ENCODE measurements at places on chromosomes 6 and 20.
A peak's percentile ranks its signal among the peaks of the same experiment; 100 is the strongest.

DNA sequence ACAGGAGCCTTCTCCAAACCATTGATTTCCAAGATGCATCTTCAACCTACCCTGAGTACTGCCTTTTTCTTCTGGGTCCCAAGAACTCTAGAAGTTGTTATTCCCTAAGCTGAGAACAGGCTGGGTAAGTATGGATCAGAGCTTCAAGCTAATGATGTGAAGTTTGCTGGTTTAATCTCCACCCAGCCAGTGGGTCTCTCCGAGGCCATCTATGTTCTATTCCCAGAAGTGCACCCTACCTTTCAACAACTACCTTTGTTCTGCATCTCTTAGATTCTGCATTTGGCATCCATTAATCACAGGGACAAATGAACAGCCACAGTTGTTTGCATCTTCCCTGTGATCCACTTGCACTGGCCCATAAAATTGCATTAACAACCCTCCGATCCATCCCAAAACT is 246.2 kb downstream of the HIVEP2 start:
- DNase-seq = no peak

GRCh38 chr6:89145956-89146717 is at the start of gene PM20D2:
Gene PM20D2 (plus strand): TSS chr6:89146055. CDS start chr6:89146145, 90 bp downstream.
- peak; percentile 82 for DNase-seq

DNA sequence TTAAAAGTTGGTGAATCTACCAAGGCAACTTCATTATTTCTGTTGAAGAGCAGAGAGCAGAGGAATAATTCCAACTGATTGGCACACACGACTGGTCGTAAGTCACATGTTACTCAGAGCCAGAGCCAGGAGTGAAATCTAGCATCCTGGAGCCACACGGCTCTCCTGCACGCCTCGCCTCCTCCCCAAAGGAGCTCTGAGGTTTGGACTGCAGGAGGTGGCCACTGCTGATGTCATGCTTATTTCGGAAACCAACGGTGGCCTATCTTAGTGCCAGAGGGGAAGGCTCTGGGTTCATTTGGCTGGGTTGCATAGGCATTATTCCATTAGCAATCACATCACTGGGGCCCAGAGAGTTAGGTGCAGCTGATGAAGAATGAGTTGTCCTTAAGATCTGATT is 123.5 kb upstream of the RALGAPA2 start:
- DNase-seq = no peak

DNA sequence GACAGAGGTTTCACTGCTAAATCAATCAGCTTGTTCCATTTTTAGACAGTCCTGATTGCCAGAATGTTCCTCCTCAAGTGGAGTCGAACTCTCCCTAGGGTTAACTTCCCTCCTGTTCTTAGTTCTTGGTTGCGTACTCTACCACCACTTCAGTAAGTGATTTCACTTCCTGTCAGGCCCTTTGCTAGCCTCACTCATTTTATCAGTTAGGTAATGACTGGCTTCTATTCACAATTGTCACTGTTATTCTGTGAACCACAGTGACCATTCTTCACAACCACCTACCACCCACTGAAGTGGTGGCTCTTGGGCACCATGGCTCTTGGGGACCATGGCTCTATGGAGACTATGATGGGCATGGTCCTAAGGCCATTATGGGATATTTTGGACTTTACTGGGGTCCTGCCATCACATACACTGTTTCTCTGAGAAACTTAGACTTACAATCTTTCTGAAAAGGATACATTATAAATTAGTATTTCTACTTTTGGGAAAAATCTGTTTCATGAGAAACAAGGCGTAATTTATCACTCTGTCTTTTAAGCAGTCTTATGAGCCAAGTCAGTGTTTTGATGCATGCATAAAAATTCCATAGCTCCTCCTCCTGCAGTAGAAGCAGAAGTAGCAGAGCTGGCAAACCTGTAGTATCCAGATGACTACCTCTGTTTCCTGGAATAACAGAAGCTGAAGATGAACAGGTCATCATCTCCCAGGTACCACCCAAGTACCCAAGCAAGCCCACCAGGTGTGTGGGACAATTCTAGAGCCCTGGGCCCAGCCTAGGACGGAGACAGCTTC is 66.3 kb downstream of the ATXN1 start:
- peak; percentile 68 for DNase-seq

DNA sequence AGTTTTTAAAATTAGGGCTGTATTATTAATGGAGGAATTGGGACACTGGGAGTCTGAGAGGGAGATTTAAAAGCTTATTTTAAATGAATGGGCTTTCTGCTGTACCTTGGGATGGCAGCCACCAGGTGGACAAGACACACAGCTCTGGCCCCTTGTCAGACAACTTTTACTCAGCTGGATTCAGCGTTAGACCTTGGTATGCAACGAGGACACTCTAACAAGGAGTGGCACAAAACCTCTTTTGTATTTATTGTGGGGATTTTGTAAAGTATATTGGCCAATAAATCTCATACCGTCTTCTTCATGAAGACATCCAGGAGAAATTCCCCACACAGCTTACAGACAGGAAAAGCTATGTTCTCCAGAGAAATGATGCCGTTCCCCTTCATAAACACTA is 105.7 kb downstream of the LCA5 start:
- DNase-seq = peak; percentile 25

DNA sequence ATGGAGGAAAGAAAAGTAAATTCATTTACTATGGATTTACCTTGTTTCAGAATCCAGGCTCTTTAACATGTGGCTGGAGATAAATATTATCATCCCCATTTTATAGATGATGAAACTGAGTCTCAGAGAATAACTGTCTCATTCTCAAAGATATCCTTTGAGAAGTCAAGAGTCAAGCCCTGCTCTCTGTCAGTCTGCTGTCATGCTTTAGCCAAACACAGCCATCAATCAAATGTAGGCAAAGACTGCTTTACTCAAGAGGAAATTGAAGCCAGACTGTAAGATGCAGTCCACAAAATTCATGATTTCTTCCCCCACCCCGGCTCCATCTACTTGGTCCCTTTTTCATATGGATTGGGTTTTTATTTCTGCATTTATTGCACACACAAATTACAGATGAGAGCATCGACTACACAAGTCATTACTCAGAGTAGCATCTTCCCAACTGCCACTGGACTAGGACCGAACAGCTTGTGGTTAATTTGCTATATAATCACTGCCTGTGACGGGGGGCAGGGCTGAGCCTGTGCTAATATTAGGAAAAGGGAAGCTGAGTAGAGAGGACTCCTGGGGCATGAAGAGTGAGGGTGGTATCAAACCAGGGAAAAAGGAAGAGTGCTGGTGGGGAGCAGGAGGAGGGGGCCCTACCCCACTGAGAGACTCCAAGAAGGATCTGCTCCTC is 102.7 kb upstream of the TOP1 start:
- DNase-seq = no peak

DNA sequence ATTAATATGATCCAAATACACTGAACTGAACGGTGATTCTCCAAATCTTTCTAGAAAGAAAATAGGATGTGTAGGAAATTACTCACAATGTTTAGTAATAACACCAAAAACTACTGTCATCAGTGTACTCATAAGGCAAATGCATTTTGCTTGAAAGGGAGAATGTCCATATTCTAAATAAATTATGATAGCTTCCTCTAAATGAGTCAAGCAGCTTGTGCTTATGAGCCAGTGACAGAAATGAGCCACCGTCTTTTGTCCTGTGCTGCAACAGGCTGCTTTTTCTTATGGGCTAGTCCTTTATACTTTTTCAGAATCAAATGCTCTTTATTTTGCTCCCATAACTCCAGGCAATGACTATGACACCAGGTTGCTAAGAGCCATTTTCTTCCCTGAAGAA is 4.5 kb upstream of the ZNF451 start:
- no peak for DNase-seq

DNA sequence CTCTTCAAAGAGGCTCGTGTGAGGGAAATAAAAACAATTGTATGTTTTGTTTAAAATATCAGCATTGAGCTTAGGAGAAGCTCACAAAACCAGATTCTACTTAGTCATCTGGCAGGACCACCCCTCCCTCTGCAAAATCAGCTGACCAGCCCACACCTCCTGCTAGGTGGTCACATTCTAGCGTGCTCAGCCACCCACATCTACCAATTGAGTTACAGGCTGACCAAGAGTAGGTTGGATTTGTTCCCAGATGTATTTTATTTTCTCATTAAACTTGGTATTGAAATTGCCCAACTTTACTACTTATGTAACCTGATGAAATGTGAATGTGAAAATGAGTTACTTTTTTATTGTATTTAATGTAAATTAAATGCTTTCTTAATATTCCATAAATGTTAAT is 56.2 kb downstream of the SLC22A2 start:
- DNase-seq = no peak

DNA sequence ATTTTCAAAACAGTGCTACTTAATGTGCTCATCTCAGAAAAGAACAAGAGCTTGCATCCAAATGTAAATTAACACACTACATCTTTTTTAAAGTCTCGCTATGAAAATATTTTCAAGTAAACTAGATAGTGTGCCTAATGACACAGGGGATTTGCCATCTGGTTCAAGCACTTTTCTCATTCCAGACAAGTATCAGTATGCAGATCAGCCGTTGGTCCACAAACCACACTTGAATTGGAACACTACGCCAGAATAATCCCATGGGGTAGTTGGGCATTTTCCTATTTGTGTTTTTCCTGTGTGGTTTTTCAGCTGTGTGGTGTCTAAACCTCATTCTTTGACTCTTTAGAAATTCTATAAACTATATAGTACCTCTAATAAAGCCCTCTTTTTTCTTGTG is 256.2 kb downstream of the EPHA7 start:
- no peak for DNase-seq

- DNase-seq = no peak
Observed at GRCh38 chr6:34938268-34938667, 49.2 kb downstream of the ANKS1A start.

GRCh38 chr6:6900569-6901204 is 207.1 kb upstream of the RREB1 start:
- DNase-seq = no peak

DNA sequence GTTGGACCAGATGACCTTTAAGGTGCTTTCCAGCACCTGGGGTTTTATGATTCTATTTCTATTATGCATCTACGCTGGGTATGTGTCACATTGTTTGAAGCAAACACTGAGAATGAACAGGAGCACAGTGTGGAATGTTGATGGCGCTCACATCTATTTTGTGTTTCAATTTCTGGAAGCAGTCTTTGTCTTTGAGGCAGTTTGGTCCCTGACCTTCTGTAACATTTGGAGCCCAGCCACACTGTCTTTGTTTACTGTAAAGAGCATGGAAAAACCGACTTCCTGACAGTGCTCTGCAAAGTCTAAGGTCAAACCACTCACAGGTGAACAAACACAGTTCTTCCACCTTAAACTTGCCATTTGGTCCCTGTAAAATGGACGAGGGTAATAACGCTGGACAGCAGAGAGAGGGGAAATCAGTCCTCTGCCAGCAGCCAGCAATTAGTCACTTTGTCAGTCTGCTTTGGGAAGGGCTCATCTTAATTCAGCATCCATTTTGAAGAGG is 155.5 kb downstream of the PRL start:
- no peak for DNase-seq

DNA sequence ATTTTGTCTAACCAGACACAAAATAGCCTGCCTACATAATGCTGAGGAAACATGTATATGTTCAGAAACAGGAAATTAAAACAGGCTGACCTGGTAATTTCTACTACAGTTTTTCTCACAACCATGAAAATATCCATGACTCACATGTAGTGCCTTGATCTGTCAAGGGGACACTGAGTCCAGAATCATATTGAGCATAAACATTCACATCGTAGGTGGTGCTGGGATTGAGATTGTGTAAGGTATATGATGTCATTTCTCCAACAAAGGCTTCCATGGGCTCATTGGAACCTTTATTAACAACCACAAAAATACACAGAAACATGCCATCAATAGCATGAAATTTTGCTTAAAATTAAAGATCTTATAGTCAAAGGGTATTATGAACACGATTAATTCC is 80.9 kb downstream of the COL12A1 start:
- DNase-seq = no peak

DNA sequence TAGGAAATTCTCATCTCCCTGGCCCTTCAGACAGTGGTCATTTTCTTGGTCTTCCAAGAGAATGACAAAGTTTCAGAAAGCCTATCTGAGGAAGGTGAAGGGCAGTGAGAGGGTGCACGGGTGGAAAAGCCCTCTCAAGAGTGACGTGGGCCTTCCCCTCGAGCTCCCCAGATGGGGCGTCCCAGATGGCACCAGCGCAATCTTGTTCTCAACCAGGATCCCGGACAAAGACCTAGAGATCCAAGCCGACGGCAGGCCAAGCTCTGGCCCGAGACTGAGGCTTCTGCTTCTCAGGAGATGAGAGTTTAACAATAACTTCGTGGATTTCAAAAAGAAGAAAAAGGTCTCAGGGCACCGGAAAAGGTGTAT is 797 bp upstream of the ZNF133 start:
- DNase-seq = no peak

GRCh38 chr6:84597238-84597875 is 167.0 kb downstream of the TBX18 start:
- no peak for DNase-seq

- DNase-seq = no peak
Observed at GRCh38 chr6:35929601-35930000, 8.7 kb upstream of the SRPK1 start.

DNA sequence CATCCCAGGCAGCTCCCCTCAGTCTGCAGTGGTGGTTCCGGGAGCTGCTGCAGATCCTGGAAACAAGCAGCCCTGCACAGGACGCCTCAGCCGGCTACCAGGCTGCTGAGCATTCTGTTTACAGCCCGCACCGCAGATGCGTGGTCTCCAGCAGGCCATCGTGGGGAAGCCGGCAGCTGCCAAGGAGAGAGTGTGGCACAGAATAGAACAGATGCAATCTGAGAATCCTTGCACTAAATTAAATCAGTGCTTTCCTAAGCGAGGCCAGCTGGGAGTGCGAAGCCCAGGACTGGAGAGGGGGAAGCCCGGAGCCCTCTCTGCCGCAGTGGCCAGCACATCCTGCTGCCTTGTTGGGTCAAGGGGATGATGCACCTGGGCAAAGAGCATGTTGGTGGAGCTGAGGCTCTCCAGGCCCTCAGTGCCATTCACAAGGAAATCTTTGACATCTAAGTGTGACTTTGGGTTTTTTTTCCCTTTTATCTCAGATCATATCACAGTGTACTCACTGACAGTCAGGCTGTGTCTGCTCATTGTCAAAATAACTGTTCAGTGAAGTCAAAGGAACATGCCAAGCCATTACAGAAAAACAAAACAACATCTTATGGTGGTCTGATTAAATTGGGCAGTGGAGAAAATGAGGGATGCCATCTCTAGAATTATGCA is 118.1 kb downstream of the SYNDIG1 start:
- no peak for DNase-seq

All from GM12865 (cell line).